ENCODE measurements at places on chromosomes 5 and 9. TPM values are rescaled to one million over a fixed set of nuclear protein-coding genes. Genes with fewer than 3 reads are reported as not detected.

TAF11L10 gene
- not detected for total RNA-seq

DNA sequence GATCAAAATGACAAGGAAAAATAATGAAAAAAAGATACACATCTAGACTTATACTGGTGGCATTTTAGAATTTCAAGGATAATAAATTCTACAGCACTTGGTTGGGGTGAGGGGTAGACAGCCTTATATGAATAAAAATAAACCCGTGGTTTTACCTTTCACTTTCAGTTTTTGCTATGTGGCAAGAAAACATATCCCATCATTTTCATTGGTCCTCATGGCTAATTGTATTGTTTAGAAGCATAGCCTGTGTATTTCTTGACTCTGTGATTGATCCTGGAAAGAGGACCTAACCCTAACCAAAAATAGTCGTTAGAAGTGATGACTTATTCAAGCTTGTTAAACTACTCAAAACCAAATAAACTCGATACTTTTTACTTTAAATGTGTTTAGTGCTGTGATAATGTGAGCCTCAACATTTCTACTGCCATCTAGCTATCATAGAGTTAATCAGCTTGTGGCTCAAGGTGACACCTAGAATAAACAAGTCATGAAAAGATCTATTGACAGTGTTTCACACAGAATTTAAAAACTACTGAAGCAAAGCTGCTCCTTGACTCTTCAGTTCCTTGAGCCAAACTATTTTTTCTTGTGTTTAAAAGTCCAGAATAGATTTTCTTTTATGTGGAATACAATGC lies 153.3 kb upstream of the IZUMO3 start:
- DNase-seq = no peak

DNA sequence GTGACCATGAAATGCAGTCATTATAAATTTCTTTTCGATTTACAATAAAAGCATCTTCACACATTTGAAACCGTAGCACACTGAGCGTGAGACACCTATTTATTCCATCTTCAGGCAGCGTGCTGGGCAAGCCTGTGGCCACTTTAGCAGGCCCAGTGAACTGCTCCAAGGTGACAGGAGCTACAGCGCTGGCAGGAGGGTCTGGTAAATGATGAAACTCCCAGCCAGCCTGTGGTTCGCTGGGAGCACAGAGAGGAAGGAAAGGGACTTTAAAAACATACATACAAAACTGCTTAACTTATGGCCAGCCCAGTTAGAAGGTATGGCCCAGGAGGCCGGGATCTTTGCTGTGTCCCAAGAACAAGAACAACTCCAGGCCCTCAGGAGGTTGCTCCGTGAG lies 5.1 kb downstream of the RAPGEF1 start:
- no peak for DNase-seq

SPINK7 gene
- total RNA-seq = not detected

DNA sequence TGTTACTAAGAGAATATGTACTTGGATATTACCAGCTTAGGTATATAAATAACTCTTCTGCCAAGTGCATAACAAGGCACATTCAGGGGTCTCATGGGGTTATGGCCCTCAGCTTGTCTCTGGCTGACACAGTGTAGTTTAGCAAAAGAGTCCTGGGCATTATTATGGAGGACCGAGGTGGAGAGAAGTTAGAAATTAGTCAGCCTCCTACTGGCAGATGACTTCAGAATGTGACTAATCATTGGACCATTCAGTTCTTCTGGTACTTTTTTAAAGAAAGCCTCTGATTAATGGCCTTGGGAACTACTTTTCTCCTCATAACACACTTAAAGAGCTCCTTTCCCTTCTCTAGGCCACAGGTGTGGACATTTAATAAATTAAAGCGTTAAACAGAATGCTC lies 178.9 kb downstream of the SH3GL2 start:
- no peak for DNase-seq

Measured in Peyer's patch (tissue), 4 donors.